ENCODE measurements at places on chromosomes 4 and X. TPM values are rescaled to one million over a fixed set of nuclear protein-coding genes. Genes with fewer than 3 reads are reported as not detected.

Gene RNF150
- not detected for polyA plus RNA-seq

Gene NR0B1
- polyA plus RNA-seq = not detected

Gene FAM9B
- not detected for polyA plus RNA-seq

Gene P2RY4
- not detected for polyA plus RNA-seq

Gene FAM156A
- 6.0 TPM for polyA plus RNA-seq

Gene RBM46
- not detected for polyA plus RNA-seq

Gene CCKAR
- polyA plus RNA-seq = not detected
